AG08396 (cell line): ENCODE measurements at places on chromosomes 7 and 10.

GRCh38 chr7:124101173-124101768 lies 68.4 kb upstream of the TMEM229A start:
- peak; percentile 8 for DNase-seq

GRCh38 chr10:29688230-29688661 lies 53.5 kb upstream of the SVIL start:
- no peak for DNase-seq

DNA sequence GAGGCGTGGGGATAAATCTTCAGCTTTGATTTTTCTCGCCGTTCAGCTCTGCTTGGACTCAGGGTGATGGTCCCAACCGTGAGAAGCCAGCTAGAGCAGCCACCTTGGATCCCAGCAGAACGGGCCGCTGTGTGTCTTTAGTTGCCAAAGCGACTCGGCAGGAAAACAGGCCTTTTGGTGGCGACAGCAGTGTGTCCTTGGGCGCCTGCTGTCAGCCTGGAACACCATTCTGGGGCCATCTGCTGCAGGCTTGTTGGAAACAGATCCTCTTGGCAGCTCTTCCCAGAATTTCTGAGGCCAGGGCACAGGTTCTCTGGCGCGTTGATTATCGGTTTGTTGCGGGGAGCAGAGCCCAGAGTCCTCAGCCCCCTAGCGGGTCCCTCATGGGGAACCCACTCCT lies 97.6 kb downstream of the CUX1 start:
- DNase-seq, result no peak

DNA sequence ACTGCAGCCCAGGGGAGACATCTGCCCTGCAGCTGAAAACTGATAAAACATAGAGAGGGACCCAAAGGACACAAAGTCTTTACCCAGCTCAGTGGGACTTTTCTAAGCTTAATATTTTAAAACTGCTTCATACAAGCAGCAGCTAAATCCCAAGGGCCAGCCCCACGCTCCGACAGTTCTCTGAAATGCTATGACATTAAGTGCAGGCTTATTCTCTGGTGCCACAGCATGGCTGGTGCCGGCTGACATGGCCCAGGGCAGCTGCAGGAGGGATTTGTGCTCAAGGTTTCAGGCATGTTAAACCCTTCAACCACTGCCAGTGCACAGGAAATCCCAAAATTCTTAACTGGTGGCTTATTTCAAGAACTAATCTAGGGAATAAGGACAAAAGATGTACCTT lies 170.9 kb downstream of the PARD3 start:
- DNase-seq, result no peak

- DNase-seq, result peak; percentile 94
These were observed 256.5 kb downstream of the FRMD4A start for GRCh38 chr10:14074062-14074884.

GRCh38 chr7:1242606-1243289 lies 10.1 kb downstream of the UNCX start:
- no peak for DNase-seq

GRCh38 chr7:139930286-139930965 lies 101.4 kb downstream of the TBXAS1 start:
- DNase-seq, result no peak

- DNase-seq, result peak; percentile 5
These were observed 53.2 kb downstream of the PANK1 start for GRCh38 chr10:89591796-89592271.

GRCh38 chr10:8301333-8301732 lies 246.8 kb downstream of the GATA3 start:
- no peak for DNase-seq

DNA sequence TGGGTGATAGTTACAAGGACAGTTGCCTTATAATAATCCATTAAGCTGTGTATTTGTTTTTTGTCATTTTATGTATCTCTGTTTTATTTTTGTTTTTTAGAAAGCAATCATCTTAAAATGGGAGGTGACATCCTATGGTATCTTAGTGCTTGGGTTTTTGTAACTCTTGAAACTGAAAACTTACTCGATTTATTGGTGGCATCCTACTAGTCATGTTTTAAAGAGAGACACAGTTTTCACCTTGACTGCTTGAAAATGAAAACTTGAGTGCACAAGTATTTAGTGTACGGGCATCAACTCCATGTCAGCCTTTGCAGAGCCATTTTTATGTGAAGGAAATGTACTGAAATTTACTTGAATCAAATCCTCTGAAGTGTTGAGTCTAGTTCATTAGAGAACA lies 103.8 kb upstream of the SAMD8 start:
- no peak for DNase-seq

DNA sequence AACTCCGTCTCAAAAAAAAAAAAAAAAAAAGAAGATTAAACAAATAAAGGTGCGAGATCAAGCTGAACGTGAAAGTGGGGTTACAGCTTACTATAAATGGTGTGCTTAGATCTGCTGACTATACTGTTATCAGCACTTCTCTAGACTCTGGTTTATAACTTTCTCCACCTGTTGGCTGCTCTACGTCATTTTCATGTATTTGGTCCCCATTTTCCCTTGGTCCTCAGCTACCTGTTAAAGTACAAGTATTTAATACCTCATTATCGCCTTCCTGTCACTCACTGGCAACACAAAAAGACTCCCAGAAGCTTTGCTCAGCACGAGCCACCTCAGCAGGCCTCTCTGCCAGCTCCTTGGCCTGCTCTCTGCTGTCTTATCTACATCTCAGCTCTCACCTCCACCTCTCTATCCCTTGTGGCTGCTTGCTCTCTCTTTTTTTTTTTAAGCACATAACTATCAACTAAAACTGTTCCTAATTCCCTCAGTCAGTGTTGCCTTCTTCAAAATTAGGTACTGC lies 95.0 kb downstream of the ARMH3 start:
- DNase-seq, result no peak

DNA sequence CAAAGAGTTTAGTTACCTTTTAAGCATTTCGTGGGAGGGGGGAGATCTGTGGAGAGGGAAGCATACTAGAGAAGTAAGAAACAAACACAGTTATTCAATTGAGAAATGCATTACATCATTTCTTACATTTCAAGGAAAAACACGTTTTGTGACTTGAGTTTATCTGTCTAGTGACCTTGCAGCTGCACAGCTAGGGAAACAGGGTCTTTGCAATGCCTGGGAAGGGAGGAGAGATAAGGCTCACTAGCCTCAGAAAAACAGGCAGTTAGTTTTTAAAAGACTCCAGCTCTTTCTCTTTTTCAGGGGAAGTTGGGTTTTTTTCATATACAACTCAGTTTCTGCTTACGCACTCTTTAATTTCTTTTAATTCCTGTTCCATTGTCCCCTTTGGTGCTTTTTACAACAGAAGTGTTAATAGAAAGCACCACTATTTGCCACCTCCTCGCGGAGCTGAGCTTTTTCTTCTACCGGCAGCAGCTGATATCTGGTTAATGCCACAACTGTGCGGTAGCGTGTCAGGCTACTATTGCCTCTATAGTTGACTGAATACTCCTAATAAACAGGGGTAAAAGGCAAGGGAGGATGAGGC lies 5.6 kb downstream of the CYP3A43 start:
- no peak for DNase-seq

- no peak for DNase-seq
These were observed 131.7 kb upstream of the PRSS58 start for GRCh38 chr7:142389544-142389943.

DNA sequence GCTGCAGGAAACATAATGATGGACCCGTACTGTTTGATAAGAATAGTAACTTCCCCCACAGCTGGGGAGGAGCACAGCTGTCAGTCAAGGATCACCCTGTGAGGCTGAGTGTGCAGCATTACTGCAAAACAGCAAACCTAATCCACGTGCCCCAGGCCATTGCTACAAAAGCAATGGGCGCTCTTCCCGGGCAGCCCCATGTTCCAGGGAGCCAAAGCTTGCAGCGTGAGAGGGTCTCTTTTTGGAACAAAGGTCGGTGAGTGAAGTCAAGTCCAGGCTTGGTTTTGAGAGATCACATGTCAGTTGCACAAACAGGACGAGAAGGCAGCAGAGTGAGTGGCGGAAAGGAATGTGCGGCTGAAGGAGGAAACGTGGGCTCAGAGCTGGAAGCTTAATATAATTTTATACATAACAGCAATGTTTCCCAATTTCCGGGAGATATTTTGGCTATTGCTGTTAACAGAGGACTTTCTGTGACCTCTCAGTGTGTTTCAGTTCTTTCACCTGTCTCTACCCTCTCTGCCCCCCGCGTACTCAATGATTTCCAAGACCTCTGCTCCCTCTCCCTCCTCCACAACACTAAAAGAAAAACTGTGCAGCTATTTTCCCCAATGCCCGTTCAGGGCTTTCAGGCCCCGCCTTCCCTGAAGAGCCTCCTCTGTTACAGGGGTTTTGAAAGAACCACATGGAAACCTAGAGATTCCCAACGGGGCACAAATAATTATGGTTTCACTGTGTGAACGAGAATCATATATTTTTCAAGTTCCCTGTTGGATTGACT lies 128.9 kb downstream of the MTPAP start:
- DNase-seq, result peak; percentile 36

GRCh38 chr7:116653204-116653603 lies 18.8 kb upstream of the MET start:
- DNase-seq, result peak; percentile 71

DNA sequence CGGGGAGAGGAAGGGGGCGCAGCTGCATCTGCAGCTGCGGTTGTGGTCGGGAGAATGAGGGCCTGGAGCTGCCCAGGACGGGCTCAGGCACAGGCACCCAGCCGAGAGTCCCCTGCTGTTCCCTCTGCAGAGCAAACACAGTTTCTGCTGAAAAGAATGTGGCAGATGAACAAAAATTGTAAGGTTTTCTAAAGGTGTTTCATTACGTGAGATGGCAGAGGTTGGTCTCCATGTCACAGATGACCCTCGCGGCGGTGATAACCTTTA lies 456.2 kb downstream of the DNAJB6 start:
- no peak for DNase-seq

- no peak for DNase-seq
These were observed 76.4 kb downstream of the WDR37 start for GRCh38 chr10:1132584-1132983.

DNA sequence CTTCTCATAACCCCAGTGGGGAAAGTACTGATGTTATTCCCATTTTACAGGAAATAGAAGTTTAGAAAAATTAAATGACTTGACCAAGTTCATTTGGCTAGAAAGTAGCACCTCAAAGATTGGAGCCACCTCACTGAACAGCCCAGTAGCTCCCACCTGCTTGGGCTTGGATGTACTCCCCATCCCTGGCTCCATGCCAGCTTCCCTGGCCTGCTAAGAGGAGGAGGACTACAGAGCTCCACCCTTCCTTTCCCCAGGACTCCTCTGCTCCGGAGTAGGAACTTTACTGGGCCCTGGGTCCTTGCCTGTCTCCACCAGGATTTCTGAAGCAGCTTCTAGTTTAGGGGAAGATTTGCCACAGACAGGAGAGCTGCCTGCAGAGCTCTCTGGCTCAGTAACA lies 3.1 kb downstream of the HPS6 start:
- DNase-seq, result no peak

DNA sequence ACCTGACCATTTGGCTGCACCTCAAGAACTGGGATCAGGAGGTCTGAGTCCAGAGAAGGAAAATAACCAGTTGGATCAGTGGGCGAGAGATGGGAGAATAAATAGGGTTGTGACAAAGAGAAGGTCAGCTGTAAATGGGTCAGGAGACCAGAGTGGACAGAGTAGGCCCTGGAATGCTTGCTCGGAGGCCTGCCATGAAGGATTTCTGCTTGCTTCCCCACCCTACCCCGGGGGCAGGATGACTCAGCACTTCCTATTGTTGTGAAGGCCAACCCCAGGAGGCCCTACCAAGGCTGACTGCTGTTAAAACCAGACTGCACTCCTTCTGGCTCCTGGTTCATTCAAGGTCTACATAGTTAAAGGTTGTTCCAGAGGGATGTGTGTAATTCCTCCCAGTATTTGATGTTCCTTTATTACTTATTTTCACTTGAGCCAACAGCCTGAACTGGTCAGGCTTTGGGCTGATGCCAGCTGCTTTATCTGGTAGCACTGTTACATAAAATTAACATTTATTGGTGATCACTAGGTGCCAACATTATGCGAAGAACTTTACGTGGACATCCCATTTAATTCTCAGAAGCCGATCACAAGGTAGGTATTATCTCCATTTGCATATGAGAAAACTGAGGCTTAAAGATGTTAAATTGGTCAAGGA lies 27.3 kb upstream of the IFRD1 start:
- peak; percentile 54 for DNase-seq

- DNase-seq, result no peak
These were observed 38.8 kb downstream of the VPS41 start for GRCh38 chr7:38870147-38870546.

DNA sequence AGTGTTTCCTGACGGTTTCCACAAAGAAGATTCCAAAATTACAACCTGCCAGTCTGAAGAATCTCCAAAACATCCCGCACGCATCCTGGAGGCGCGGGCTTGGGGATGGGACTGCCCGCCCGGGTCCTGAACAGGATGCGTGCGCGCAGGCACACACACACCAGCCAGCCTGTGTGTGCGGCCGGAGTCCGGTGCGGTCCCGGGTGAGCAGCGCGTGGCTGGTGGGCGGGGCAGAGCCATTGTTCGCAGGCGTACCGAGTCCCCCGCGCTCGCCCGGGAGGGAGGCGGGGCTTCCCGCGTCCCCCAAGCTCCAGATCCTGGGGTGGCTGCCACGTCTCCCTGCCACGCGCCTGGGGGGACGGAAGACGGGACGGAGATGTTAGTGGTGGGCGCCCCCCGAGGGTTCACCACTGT lies 675 bp upstream of the SCD start:
- DNase-seq, result peak; percentile 67

GRCh38 chr7:40611095-40611871 lies 476.5 kb downstream of the SUGCT start:
- no peak for DNase-seq

- DNase-seq, result no peak
These were observed 2.0 kb downstream of the IFRD1 start for GRCh38 chr7:112452102-112452888.

DNA sequence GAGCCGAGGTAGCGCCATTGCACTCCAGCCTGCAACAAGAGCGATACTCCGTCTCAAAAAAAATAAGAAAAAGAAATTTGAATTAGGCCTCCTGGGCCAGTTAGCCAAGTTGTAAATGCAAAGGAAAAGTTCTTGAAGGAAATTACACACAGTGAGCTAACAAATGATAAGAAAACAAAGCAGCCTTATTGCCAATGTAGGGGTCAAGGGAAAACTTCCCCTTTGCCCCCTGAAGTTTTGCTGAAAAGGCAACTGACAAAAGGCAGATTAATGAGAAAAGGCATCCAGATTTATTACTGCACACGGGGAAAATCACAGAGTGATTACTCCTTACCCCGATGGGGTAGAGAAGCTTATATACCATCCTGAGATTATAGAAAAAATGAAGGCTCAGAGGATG lies 70.3 kb downstream of the PAPSS2 start:
- DNase-seq, result no peak

- DNase-seq, result no peak
These were observed 30.4 kb upstream of the RNF32 start for GRCh38 chr7:156610130-156610529.

- no peak for DNase-seq
These were observed 82.2 kb upstream of the TES start for GRCh38 chr7:116128139-116128538.
